ENCODE measurements at places on chromosomes 3 and 15.

DNA sequence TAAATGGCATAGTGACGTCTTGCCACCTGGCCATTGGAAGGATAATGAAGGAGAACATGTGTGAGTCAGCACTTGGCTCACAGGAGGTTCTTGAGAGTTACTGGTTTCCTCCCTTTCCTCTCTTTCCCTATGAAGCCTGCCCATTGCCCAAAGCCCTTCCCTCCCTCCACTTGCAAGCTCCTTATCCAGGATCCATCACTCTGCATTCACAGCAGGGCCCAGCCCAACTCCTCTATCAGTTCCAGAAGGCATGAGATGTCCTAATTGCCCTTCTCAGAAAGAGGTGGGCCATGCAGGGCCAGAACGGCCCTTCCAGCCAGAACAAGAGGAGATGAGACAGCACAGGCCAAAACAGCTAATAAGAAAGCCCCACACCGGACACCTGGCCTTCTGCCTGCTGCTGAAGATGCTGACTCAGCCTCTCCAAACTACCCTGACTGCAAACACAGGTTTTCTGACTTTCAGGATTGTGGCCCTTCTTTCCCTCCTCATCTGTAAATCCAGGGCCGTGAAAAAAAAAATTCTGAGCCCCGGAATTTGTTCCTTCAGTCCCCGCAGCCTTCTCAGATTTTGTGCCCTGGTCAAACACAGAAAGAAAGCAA lies 29.7 kb downstream of the HAPLN3 start:
- DNase-seq: peak; percentile 20

DNA sequence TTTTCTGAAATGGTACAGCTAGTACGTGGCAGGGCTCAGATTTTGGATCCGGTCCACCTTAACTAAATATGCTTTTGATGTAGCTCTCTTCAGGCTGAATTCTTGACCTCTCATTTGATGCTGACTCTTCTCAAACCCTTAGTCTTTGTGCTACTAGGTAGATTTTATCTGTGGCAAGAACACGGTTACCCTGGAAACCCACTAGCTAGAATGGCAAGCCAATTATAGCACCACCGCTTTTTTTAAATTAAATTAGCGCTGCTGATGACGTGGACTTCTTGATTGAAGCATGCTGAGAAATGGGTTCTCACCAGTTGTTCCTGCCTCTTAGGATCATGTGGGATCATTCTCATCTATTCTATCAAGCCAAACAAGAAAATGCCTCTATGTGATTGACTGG lies 421.5 kb downstream of the LPP start:
- DNase-seq: no peak

DNA sequence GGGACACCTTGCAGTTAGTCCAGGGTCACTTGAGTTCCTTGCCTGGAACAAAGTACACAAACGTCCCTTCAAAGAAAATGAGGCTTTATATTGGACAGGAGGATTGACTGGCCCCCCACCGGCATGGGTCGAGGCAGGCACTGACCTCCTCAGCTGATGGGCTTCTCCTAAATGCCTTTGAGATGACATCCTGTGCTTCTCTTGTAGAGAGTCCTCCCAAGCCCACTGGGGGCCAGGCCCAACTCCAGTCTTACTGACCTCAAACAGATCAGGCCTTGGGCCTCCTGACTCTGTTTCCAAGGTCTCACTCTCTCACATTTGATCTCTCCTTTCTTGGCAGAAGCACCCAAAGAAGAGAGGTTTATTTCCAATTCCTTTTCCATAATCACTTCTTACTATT lies 516.1 kb downstream of the MCTP2 start:
- no peak for DNase-seq

- DNase-seq: no peak
Observed at GRCh38 chr15:69410248-69410874, 3.8 kb upstream of the KIF23 start.

DNA sequence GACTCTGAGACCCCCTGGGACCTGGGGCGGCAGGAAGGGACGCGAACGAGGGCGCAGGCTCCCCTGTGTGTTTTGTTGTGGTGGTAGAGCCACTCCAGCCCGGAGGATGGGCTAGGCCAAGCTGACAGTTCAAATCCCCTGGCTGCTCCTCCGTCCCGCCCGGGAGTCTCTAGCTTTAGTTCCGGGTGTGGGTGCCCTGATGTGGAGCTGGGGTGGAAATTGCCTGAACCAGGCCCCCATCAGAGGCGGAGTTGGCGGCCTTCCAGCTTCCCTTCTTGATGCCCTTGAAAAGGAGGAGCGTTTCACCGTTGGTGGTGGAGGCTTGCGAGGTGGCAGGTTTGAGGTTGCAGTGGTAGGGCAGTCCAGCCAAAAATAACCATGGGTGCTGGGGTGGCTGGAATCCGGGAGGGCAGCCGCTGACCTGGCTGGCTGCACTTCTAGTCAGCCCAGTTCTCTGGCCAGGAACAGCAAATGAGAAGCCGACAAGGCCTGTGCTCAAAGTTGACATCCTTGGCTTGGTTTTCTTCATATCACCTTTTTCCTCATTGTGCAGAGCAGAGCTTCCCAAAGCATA lies 817 bp downstream of the CLK3 start:
- peak; percentile 79 for DNase-seq

- DNase-seq: no peak
Observed at GRCh38 chr15:90581771-90582352, 52.1 kb downstream of the CRTC3 start.

GRCh38 chr15:31473385-31474058 lies 146.9 kb downstream of the KLF13 start:
- DNase-seq: no peak

- DNase-seq: no peak
Observed at GRCh38 chr15:44573386-44573785, 36.4 kb downstream of the EIF3J start.

DNA sequence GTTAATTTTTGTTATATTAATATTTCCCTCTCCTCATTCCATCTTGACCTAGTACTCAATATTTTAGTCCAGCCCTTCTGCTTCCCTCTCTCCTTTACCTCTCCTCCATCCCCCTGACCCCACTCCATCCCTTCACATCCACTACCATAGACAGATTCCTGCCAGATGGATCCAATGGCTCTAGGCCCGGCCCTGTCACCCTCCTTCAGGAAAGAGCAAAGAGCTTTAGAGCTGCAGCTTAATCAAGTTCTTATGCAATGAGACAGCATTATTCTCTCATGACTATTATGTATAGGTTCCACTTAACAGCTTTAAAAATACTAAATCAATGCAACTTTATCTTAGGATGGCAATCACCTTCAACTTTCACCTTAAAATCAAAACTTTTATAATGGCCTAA lies 200.7 kb upstream of the TTC14 start:
- no peak for DNase-seq

GRCh38 chr15:87732976-87733375 lies 523.6 kb downstream of the NTRK3 start:
- DNase-seq: peak; percentile 24

DNA sequence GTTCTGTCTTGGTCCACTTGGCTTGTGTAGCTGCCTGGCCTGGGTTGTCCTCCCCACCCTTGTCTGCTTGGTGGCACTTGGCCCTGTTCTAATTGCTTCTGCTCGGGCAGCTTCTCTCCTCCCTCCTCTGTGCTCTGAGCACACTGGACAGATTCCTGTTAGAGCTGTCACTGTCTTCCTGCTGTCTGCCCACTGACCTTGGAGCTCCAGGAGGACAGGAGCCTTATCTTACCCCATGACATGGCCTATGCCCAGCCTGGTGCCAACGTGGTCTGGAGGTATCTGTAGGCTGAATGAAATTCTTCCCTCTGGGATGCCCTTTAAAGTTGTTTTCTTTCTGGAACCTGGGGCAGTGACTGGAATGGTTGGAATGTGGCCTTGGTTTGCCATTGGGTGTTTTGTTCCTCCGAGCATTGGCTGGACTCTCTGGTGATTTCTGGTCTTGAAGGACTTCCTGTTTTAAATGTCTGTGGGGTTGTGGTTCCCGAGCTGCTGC lies 94.1 kb downstream of the FAM43A start:
- DNase-seq: peak; percentile 37

DNA sequence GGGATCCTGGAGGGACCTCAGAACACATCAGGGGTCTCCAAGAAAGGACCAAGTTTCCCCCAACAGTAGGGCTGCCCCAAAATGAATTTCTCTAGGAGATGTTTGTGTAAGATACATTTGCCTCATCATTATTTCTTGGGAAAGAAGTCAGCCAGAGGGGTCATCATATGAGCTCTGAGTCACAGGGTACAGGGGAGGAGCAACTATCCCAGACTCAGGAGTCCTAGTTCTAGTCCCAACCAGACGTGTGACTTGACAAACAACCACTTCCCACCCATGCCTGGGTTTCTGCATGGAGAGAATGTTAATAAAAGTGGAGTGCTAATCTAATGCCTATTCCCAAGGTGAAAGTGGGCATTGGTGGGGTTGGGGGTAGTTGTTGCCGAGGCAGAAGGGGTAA lies 144.1 kb downstream of the ALDH1A2 start:
- peak; percentile 40 for DNase-seq

GRCh38 chr15:42139596-42139995 lies 16.8 kb downstream of the PLA2G4F start:
- no peak for DNase-seq

DNA sequence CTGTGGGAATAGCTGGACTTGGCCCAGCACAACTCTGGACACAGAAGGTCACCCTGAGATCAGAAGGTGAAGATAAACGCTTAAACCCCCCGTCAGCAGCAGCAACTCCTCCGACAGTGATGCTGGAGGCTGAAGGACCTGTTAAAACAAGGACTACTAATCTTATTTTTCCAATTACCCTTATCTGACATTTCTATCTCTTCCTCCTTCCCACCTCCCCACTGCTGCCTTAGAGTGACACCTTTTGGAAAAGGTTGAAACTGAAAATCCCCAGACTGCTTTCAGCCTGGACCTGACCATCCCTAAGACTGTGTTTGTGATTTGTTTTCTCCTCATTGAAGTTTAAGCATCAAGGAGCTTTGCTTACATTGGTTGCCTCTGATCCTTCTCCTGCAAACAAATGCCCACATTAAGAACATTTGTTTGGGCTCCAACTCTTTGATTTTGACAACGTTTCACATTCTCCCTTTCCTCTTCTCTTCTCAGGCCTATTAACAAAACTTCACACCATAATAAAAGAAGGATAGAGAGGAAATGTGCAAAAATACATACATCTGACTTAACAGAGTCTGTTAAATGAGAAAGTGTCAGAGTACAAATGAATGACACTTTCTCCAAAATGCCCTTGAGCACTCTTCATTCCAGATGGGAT lies 410.6 kb upstream of the WNT5A start:
- DNase-seq: no peak

DNA sequence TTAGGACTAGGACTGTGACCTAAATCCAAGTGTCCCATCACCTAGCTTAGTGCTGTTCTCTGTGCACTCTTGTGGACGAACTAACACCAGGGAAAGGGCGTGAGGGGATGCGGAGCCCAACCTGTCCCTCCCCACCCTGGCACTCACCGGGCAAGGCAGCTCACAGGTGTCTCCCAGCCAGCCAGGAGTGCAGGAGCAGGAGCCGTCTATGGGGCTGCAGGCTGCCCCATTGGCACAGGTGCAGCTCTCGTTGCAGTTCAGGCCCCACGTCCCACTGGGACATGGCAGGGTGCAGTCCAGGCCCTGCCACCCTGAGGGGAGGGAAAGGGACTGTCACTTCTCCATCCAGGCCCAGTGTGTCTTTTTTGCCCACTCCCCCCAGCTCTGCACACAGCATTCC lies 60.3 kb downstream of the RAB11A start:
- no peak for DNase-seq

GRCh38 chr3:86990012-86990733 lies 776 bp downstream of the VGLL3 start:
- no peak for DNase-seq

- peak; percentile 86 for DNase-seq
Observed at GRCh38 chr3:123884203-123884831, at the start of gene MYLK. MYLK (minus strand) TSS chr3:123884332; CDS start chr3:123793841, 90,491 bp downstream.

GRCh38 chr15:51403072-51403878 lies 61.8 kb downstream of the GLDN start:
- peak; percentile 69 for DNase-seq

DNA sequence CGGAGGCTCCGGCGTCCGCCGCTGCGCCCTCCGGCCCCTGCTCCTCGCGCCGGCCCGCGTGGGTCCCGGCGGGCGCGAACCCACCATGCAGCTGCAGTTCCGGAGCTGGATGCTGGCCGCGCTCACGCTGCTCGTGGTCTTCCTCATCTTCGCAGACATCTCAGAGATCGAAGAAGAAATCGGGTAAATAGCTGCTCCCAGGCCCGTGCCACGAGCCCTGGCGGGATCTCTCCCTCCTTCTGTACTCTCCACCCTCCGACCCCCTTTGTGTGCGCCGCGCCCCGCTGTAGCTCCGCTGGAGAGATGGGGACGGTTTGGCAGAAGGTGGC lies 263 bp downstream of the ST8SIA2 start:
- DNase-seq: no peak

- no peak for DNase-seq
Observed at GRCh38 chr15:75156326-75157215, 45.1 kb upstream of the C15orf39 start.

- DNase-seq: no peak
Observed at GRCh38 chr3:57411715-57412114, 119.2 kb upstream of the ASB14 start.

- DNase-seq: no peak
Observed at GRCh38 chr3:46578973-46579755, 13.1 kb upstream of the LRRC2 start.

GRCh38 chr3:23820888-23821287 lies 15.1 kb downstream of the UBE2E1 start:
- no peak for DNase-seq

- peak; percentile 98 for DNase-seq
Observed at GRCh38 chr3:124878561-124879336, 8.4 kb downstream of the ITGB5 start.

GRCh38 chr3:195148549-195148948 lies 122.4 kb downstream of the XXYLT1 start:
- DNase-seq: peak; percentile 24

GRCh38 chr3:81735334-81735733 lies 26.1 kb downstream of the GBE1 start:
- DNase-seq: peak; percentile 28

- DNase-seq: no peak
Observed at GRCh38 chr15:79037848-79038247, 52.7 kb downstream of the RASGRF1 start.

DNA sequence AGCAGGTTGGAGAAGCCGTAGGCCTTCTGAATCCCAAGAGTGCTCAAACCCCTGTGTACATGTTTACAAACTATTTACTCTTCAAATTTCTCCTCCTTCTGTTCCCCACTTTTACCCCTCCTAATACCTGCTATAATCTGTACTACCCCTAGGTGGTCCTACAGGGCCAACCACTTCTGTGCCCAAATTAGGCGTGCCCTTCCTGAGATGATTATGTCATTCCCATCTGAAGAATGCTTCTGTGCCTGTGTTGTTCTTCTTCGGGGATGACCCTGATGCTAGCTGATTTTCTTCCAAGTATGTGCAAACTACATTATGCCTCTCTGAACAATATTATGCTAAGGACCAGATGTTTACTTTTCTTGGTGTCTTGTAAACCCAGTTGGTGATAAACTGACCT lies 20.5 kb downstream of the RBP2 start:
- DNase-seq: no peak

DNA sequence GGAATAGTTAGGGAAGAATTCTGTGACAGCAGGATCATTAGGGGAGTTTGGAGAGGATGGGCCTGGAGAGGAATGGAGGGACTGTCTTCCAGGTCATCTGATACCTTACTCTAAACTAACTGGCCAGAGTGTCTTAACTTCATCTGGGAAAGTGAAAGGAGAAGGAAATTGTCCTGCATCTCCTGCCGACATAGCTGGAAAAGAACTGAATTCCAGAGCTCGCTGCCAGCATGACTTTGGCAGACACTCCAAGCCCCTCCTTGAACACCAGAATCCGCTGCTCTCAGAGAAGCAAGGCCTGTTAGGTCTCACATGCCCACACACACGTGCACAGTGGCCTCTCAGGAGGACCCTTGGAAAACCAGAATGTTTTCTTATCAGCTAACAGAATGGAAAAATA lies 10.5 kb downstream of the ABI3BP start:
- DNase-seq: peak; percentile 85
